ENCODE measurements at places on chromosomes 3 and 15. TPM values are rescaled to one million over a fixed set of nuclear protein-coding genes. Genes with fewer than 3 reads are reported as not detected.

DNA sequence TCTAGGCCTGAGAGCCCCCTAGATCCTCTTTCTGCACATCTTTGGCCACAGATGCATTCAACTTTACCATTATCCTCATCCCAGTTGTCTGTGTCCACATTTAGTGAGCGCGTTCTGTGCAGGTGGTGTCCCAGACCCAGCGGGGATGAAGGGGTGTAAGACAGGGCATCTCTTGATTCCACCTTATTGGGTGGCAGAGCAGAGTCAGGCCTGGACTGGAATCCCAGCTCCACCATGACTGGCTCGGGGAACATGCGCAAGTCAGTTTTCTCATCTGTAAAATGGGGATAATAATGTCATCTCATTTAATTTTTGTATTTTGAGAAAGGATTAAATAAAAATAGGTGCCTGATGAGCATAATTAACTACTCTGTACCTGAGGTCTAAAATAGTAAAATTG, 7.8 kb downstream of the SMAD6 start:
- H3K27me3 ChIP-seq, result peaks cover 6% of the 10 kb centered on the region
- H3K27ac ChIP-seq, result no peak overlapping the region
- peaks cover 43% of the 10 kb centered on the region for H3K4me1 ChIP-seq

GRCh38 chr15:63801171-63801570, 32.6 kb downstream of the HERC1 start:
- no peak overlapping the region for H3K27ac ChIP-seq
- H3K27me3 ChIP-seq, result no peaks in the 10 kb centered on the region
- H3K4me1 ChIP-seq, result peaks cover 79% of the 10 kb centered on the region
- no peak overlapping the region for H3K4me3 ChIP-seq
- no peaks in the 10 kb centered on the region for H3K36me3 ChIP-seq

- DNase-seq, result no peak
- no peaks in the 10 kb centered on the region for H3K36me3 ChIP-seq
- peaks cover 38% of the 10 kb centered on the region for H3K4me1 ChIP-seq
- no peak overlapping the region for H3K4me3 ChIP-seq
Measured at GRCh38 chr15:99506399-99506798, 59.4 kb upstream of the MEF2A start.

DNA sequence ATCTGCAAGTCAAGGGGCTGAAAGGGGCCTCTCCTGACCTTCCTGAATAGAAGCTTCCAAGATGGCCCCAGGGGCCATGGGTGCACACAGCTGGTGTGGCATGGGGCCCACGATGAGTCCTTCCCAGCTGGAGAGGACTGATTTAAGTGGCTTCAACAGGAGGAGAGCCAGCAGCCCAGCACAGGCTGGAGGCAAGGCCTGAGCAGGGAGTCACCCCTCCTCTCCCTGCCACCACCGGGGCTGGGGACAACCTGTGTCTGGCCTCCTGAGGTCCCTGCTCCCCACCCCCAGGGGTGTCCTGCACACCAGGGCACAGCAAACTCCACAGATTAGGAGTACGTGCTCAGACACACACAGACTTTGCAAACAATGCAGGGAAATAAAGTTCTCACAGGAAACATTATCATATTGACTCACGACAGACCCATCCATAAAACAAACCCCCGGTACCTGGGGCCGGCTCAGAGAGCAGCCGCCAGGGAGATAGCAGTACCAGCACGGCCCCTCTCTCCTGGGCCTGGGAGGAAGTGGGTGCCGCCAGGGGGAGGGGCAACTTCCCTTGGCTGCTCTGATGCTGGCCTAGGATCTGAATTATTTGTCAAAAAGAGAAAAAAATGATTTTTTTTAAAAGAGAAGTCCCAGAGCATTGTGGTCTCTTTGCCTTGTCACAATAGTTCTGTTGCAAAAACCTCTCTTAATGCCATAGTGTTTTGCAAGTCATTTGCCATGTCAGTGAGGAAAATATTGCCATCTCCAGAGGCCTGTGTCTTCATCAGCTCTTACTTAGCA, 21.9 kb upstream of the TSEN2 start:
- H3K27ac ChIP-seq, result no peak overlapping the region
- H3K27me3 ChIP-seq, result no peaks in the 10 kb centered on the region
- no peaks in the 10 kb centered on the region for H3K36me3 ChIP-seq

DNA sequence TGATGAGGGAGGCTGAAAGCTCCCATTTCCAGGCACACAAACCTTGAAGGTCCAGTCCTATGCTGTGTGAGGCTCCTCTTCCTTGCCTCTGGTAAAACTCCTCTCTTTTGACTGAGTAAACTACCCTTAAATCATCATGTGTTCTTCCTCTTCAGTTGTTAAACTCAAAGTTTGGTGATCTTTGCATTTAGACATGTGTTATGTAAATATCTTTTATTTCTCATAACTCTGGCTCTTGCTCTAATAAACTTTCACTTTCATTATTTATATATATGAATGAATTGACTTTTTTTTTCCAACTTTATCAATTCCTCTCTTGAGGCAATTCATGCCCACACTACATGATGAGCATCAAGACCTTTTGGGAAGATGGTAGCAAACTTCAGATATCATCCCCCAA, 26.6 kb downstream of the SUCNR1 start:
- no peaks in the 10 kb centered on the region for H3K27me3 ChIP-seq
- H3K4me3 ChIP-seq, result no peak overlapping the region
- H3K36me3 ChIP-seq, result no peaks in the 10 kb centered on the region
- H3K27ac ChIP-seq, result no peak overlapping the region

AHSG gene
- not detected for total RNA-seq

SI gene
- not detected for total RNA-seq

GRCh38 chr15:68582864-68583263, 4.1 kb downstream of the CORO2B start:
- H3K36me3 ChIP-seq, result no peaks in the 10 kb centered on the region
- H3K4me3 ChIP-seq, result no peak overlapping the region
- H3K4me1 ChIP-seq, result peaks cover 21% of the 10 kb centered on the region
- DNase-seq, result peak; percentile 30

ZNF106 gene
- total RNA-seq, result 62.5 TPM

DNA sequence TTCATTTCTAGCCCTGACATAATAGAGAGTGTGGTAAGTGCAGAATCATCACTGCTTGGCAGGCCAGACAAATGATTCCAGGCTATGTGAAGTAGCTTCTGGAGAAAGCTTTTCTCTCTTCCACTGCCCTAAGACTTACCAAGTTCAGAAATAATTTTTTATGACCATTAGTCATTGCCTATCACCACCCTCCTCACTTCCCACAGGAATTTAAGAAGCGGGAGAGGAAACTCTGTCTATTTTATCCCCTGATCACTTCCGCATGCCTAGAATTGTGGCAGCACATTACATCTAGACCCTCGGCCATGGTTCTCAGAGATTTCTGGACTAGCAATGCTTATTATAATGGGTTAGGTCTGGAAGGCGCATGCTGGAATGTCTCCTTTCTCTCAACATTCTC, 397.8 kb upstream of the NR2F2 start:
- H3K4me1 ChIP-seq, result no peaks in the 10 kb centered on the region
- no peak overlapping the region for H3K27ac ChIP-seq
- no peaks in the 10 kb centered on the region for H3K36me3 ChIP-seq
- no peaks in the 10 kb centered on the region for H3K27me3 ChIP-seq
- H3K4me3 ChIP-seq, result no peak overlapping the region

C15orf39 gene
- total RNA-seq, result 56.0 TPM

DNA sequence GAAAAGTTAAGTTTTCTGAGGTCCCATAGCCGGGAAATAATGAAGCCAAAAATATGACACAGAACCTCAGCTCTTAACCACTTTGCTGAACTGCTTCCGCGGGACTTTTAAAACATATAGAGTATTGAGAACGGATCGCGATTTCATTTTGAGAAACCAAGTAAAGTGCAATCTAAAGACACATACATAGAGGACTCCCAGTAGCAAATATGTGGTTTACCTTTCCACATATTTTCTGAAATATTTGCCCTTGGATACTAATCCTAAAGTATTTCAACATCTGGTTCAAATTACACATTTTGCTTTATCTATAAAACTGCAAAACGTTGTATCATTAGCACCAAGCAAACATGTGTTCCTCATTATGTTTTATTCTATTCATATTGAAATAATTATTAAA, 776.5 kb downstream of the ROBO2 start:
- no peak for DNase-seq
- no peaks in the 10 kb centered on the region for H3K27me3 ChIP-seq
- no peak overlapping the region for H3K27ac ChIP-seq
- H3K36me3 ChIP-seq, result no peaks in the 10 kb centered on the region
- no peaks in the 10 kb centered on the region for H3K4me1 ChIP-seq

DNA sequence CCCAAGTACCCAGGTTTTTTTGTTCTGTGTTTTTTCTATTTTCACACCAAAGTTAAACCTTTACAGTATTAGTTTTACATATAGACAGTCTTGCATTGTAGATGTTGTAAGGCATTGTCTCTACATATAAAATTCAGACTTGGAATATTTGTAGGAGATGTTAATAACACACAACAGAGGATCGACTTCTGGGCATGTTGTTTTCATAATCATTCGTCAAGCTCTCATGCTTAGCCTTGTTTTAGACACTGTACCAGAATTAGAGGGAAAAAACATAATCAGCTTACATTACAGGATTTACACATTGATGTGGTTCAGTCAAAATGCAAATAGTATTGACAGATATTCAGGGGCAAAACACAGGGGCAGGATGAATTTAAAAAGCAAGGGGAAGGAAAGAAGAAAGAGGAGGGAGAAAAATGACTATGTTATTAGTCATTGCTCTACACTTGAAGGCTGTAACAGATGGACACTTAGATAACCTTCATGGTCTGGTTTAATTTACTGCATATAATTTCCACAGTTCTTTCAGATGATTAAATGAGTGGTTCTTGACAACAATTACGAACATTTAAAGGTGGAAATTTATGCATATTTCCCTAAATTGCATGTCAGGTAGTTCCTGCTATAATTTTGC, 7.5 kb downstream of the CMSS1 start:
- H3K27ac ChIP-seq, result no peak overlapping the region
- no peak for DNase-seq
- H3K4me3 ChIP-seq, result no peak overlapping the region
- no peaks in the 10 kb centered on the region for H3K27me3 ChIP-seq
- peaks cover 5% of the 10 kb centered on the region for H3K4me1 ChIP-seq
- H3K36me3 ChIP-seq, result no peaks in the 10 kb centered on the region

GRCh38 chr3:125582707-125583106, 12.6 kb downstream of the OSBPL11 start:
- H3K4me3 ChIP-seq, result no peak overlapping the region
- no peak for DNase-seq
- no peak overlapping the region for H3K27ac ChIP-seq
- no peaks in the 10 kb centered on the region for H3K27me3 ChIP-seq

DNA sequence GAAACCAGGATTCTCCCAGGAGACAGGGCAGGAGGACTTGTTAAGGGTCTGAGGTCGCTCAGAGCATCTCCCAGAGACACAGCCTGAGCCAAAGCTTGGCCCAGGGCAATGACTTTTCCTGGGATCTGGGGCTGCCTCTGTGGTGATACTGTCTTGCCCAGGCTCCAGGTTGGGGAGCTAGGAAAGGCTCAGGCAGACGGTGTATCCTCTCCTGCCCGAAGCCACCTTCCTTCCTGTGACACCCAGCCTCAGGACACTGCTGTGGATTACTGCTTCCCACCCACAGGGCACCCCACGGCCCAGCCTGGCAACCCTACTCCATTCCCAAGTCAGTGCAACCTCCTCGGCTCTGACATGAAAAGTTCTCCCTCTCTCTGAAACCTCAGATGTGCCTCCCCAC, 31.9 kb downstream of the SCN5A start:
- H3K27ac ChIP-seq, result no peak overlapping the region
- DNase-seq, result peak; percentile 54
- H3K27me3 ChIP-seq, result no peaks in the 10 kb centered on the region
- H3K4me1 ChIP-seq, result no peaks in the 10 kb centered on the region
- H3K36me3 ChIP-seq, result no peaks in the 10 kb centered on the region

GRCh38 chr3:194367992-194368841, 1.3 kb downstream of the LRRC15 start:
- DNase-seq, result no peak
- no peaks in the 10 kb centered on the region for H3K4me1 ChIP-seq
- H3K27me3 ChIP-seq, result no peaks in the 10 kb centered on the region
- H3K36me3 ChIP-seq, result no peaks in the 10 kb centered on the region
- no peak overlapping the region for H3K4me3 ChIP-seq

DNA sequence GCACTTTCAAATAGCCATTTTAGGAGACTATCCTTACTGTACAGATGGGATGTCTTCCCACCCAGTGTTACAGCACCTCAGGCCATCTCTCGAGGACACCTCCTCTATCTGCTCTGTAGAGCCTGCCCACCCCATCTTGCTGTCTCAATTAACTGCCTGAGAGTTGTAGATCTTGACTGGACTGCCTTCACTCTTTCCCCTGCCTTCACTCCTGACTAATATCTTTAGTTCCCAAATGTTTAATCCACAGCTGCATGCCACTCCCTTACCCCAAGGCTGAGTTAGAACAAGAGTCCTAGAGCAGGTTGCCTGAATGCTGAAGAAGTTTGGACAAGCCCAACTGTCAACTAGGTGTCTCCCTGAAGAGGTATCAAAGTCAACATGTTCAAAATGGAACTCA, 1.3 kb upstream of the PP2D1 start:
- H3K36me3 ChIP-seq, result no peaks in the 10 kb centered on the region
- H3K27me3 ChIP-seq, result no peaks in the 10 kb centered on the region
- no peak overlapping the region for H3K4me3 ChIP-seq
- H3K4me1 ChIP-seq, result no peaks in the 10 kb centered on the region
- DNase-seq, result no peak

GRCh38 chr15:66679657-66680108, 22.4 kb upstream of the SMAD6 start:
- H3K27me3 ChIP-seq, result no peaks in the 10 kb centered on the region
- no peaks in the 10 kb centered on the region for H3K36me3 ChIP-seq
- no peak for DNase-seq
- H3K4me3 ChIP-seq, result no peak overlapping the region

DNA sequence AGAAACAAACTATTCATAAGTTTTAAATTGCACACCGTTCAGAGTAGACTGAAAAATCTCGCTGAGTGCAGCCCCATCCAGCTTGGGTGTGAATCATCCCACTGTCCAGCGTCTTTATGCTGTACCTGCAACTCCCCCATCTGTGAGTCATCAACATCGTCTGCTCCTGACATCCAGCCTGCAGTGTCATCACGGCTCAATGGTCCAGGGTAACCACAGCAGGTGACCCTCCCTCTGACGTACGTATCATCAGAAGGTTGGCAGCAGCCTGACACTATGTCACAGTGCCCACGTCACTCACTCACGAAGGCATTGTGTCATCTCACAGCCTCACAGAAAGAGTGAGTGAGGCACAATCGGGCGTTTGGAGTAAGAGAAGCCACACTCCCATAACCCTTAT, 65.2 kb downstream of the TPRA1 start:
- H3K4me1 ChIP-seq, result no peaks in the 10 kb centered on the region
- H3K4me3 ChIP-seq, result no peak overlapping the region
- no peaks in the 10 kb centered on the region for H3K36me3 ChIP-seq
- DNase-seq, result no peak

DNA sequence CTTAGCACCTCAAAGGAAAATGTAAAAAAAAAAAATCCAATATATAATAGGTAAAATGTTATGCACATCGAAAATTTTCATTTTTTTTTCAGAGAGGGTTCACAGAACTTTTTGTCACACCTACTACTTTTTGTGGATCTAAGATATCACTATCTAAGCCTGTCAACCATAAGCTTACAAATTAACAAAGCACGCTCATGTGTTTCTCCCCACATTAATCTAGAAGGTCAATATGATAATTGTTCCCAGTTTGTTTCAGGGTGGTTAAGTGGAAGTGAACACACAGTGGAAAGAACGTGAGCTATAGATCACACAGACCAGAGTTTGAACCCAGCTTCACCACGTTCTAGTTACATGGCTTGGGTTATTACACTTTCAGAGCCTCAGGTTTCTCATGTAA, 78.6 kb upstream of the ROBO2 start:
- H3K27ac ChIP-seq, result no peak overlapping the region
- no peak overlapping the region for H3K4me3 ChIP-seq
- H3K27me3 ChIP-seq, result no peaks in the 10 kb centered on the region
- no peaks in the 10 kb centered on the region for H3K36me3 ChIP-seq

IL17RE gene
- total RNA-seq, result 1.3 TPM

CHRD gene
- total RNA-seq, result 20.9 TPM

Data from spleen (tissue), 13 donors.